ENCODE measurements at places on chromosomes 7 and 10.

DNA sequence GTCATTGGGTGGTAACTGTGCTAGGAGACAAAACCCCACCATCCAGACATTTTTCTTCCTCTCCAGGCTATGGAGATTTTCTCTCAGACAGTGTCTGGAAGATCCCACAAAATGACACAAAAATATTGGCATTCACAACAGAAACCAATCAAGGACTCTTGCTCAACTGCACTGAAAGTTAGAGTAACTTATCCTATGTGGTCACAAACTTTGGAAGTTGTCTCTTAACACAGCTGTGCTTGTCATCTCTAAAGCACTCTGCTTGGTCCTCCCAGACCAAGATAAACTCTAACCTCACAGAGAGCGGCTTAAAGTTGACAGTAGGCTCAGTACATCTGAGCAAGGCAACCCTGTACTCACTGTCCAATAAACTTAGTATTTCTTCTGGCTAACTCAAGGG is 74.9 kb downstream of the AKR1C4 start:
- DNase-seq = no peak

- DNase-seq = no peak
Observed at GRCh38 chr10:61021926-61022325, 77.9 kb upstream of the RHOBTB1 start.

DNA sequence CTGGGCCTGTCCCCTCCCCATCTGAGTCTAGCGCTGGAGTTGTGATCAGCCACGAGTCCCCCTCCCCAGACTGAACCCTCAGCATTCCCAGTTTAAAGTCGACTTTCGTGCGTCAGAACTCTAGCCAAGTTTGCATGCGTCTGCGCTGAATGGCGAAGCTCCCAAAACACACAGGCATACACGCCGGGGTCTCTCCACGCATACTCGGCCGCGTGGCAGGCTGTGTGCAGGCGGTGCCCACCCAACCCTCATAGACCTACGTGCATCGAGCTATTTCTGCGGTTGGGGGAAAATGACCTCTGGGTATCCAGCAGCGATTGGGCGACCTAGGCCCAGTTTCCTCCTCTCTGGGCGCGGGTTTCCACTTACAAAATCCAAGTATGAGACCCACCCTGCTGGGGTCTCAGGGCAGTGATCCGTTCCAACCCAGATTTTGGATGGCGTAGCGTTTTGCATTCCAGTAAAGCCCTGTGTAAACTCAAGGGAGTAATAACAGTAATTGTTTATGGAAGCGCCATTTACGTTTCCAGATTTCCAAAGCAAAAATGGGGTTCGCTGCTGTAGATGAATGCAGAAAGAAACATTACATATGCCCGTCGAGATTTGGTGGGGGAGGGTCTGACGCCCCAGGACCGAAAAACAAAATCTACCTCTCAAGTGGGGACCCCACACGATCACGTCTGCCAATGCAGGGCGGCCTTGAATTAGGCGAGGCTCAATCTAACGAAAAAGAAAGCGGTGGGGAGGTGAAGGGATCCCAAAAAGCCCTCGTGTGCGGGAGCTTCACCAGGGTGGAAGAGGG is 2.0 kb upstream of the HMX3 start:
- DNase-seq = no peak

GRCh38 chr7:31488562-31489203 is 25.2 kb upstream of the ITPRID1 start:
- DNase-seq = no peak

DNA sequence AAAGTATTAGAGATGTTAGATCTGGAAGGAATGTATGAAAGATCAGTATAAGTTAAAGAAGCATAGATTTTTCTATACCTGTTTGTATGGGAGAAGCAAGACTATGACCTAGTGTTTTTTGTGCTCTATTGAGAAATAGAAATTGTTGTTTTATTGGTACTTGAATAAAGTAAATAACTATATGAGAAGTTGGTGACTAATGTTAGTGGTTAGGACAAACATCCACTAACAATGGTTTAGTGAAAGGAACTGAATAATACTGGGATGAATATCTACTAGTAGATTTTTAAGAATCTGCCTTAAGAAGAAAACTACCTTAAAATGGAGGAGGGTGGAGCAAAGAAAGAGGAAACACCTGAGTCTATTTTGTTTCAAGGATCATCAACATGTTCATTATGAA is 521.1 kb upstream of the POT1 start:
- no peak for DNase-seq

- no peak for DNase-seq
Observed at GRCh38 chr7:27737616-27738015, 2.3 kb upstream of the TAX1BP1 start.

- no peak for DNase-seq
Observed at GRCh38 chr10:96690755-96691730, 29.3 kb downstream of the PIK3AP1 start.

DNA sequence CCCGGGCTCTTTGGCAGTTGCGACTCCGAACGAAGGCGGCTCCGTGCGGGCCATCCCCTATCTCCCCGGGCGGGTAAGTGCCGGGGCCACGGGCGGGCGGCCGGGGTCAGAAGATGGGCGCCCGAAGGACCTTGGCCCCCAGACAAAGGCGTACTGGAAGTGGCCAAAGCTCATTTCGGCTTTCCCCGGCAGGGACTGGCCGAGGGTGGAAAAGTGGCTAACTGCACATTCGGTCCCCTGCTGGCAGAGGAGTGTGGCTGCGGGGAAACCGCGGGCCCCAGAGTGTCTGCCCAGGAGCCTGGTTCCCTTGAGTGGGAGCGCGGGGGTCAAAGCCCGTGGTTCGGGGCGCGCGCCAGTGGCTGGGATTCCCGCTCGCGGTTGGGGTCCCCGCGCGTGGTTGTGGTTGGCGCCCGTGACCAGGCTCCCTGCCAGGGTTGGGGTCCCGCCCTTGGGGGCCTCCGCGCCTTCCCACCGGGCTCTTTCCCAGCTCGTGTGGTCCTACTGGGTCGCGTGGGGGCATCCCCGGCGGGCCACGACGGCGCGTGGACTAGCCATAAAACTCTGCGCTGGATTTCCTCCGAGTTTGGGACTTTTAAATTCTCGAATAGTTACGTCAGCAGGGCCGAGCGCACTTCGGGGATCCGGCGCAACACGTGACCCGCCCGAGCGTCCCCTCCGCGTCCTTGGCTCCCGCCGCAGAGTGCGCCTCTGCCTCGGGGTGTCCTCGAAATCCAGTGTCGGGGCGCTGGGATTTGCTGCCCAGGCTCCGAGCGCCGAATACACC is 124.4 kb downstream of the TACC2 start:
- DNase-seq = peak; percentile 22

DNA sequence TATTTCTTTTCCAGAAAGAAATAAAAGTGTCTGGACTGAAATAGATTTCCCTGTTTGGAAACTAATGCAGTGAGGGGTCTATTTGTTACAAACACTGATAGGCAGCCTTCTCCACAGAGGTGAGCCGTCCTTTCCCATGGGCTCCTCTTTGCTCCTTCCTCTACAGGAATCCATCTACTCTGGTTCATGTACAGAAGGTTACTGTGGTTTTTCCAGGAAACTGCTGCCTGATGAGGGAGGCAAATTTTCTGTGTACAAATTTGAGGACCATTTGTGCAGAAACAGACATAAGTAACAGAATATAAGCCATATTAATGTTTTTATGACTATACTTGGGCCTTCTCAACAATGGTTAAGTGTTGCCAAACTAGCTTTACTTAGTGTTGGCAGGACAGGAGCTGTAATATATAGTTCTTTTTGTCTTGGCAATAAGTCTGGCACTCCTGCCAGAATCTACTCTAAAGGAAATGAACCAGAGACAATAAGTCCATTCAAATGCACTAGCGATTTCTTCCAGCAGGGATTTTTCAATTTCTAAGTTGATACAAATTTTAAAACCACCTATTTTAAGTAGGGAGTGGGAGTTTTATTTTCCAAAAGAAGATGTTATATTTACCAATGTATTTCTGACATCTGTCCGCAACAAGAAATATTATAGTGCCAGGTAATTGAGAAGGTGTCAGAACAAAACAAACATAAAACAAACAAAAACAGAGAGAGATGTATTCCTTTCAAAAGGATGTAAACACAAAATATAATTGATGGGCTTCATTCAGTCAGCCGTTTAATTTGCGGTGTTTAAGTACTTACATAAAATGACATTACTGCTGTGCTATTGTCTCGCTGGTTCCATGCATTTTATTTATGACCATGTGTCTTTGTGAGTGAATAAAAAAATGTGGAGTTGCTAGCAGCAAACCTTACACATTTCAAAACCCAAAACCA is 91.0 kb upstream of the NFE2L3 start:
- DNase-seq = peak; percentile 90

DNA sequence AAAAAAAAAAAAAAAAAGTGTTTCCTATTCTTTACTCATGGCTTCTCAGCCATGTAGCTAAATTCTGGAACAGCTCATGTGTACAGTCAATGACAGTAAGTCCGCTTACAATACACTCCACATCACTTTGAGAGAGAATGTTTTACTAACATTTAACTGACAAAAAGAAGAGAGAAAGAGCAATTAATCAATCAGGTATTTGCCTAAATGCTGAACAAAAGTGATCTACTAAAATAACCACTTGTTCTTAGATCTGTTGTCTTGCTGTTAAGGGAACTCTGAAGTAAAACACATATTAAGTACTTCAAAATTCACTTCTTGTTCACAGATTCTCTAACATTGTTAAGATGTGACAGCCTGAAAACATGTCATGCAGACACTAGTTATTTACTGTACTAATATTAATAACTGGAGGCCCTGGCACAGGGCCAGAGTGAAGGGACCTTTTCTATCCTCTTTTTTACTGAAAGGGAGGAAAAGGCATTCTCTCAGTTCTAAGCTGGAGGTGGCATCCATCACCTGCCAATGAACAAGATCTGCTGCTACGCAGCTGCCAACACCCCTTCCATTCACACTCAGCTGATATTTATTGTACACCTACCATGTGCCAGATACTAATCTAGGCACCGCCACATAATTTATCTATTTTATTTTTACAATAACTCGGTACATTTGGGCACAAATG is 72.6 kb downstream of the AHR start:
- DNase-seq = no peak

- DNase-seq = no peak
Observed at GRCh38 chr10:67803588-67804394, 34.2 kb downstream of the DNAJC12 start.

- no peak for DNase-seq
Observed at GRCh38 chr10:112848228-112848627, 101.8 kb upstream of the TCF7L2 start.

DNA sequence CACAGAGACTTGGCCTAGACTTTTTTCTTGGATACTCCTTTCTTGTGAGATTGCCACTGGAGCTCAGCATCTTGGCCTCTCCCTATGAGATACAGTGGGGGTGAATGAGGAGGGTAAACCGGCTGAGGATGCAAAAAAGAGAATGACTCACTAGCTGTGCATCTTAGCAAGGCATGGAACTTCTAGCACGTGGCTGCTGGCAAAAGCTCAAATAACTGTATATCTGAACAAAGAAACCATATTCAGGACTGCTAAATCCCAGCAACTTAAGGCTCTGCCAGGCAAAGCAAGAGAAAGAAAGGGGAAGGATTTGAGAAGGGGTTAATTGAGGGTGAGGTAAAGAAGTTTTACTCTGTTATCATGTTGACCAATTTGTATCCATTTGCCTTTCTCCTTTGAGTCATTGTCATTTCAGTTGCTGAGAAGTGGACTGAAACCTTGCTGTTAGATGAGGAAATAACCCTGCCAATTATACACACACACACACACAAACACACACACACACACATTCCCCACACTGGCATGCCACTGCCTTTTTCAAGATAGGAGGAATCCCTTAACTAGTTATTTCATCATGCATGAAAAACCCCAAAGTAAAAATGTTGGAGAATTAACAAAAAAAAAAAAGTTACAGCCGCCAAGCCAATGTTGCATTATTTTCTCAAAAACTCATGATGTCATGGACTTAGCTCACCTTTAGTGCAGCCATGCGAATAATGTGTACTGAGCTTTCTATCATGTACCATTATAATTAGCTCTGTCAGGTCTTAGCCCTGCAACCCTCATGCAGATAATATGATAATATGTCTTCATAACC is 997.3 kb downstream of the LRMDA start:
- DNase-seq = no peak

GRCh38 chr10:107618504-107618994 is 454.0 kb upstream of the SORCS1 start:
- no peak for DNase-seq

DNA sequence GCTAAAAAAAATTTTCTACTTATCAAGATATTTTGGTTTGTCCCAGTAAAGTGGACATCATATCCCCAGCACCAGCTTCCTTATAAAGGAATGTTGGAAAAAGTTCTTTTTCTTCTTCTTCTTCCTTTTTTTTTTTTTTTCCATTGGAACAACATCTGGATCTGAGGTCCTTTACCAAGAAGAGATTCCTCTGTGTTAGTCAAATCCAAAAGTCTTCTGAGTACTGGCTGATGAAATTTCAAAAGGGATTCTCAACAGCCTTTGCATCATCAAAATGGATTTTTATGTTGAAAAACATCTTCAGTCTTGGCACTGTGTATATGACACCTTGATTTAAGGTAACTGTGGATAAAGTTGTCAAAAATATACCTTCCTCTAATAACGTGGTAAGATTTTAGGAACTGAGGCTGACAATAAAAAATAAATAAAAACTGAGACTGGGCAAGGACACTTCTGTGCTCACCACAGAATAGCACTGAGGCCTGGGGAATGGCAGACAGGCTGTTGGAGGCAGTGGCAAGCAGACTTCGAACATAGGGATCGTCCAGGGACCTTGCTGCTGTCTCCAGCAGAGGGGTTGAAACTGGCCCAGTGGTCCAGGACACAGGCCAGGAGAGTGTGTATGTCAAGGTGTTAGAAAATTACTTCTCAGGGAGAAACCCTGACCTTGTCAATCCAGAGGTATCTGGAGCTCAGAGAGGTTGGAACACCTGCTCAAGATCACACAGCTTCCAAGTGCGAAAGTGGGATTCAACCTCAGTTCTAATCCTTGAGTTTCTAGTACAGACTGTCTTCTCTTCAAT is 130.4 kb downstream of the PTPN20 start:
- no peak for DNase-seq

- no peak for DNase-seq
Observed at GRCh38 chr7:55325371-55325792, 39.8 kb upstream of the LANCL2 start.

DNA sequence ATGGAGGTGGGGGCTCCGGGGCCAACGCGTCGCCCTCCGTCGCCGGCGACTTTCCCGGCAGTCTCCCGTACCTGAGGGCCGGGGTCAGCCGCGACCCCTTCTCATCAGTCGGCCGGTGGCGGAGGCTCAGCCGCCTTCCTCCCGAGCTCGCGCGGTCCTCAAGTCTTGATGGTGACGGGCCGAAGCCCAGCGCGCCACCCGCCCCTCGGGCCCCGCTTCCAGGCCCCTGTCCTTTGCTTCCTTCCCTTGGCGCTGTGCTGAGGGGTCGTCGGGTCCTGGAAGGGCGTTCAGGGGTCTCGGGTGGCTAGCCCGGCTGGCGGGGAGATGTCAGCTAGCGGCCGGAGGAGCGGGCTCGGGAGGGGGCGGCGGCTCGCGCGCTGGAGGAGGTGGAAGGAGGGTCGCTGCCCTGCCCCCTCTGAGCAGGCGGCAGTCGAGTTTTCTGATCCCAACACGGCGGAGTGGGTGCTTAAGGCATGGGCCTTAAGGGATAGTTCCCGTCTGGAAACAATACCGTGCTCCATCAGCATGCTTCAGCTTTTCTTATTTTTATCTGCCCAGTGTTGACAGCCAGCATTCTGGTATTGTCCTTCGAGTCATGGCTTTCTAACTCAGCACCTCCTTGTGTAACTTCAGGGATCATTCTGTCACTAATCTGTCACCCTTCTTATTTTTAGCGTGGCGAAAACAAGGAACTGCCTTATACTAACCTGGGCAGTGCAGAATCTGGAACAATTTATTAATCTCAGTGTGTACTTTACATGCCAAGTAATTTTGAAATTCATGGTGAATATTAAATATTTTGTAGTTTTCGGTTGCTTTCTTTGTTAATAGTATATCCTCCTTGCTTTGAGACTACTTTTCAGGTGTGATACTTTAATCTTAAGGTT is 748 bp downstream of the PHTF2 start:
- DNase-seq = no peak
